ENCODE measurements at places on chromosomes 3 and 15. TPM values are rescaled to one million over a fixed set of nuclear protein-coding genes. Genes with fewer than 3 reads are reported as not detected.
A peak's percentile ranks its signal among the peaks of the same experiment; 100 is the strongest.

DNA sequence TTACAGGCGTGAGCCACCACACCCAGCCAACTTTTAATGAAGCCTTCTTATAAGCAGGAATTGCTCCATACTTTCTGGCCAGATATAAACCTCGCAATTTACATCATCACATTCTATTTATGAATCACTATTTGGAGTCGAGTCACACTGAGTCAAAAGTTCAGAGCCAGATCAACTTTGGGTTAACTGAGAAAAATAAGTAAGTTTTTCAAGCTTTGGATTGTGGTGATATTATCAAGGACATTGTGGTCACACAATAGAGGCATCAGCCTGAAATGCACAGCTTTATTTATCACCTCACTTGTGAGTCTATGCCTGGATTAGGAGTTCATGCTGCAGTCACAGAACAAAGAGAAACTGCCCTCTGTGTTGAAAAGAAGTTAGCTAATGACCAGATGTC lies 1163.5 kb downstream of the ROBO1 start:
- no peak overlapping the region for H3K27ac ChIP-seq
- no peak overlapping the region for H3K4me3 ChIP-seq
- no peaks in the 10 kb centered on the region for H3K27me3 ChIP-seq
- H3K36me3 ChIP-seq = no peaks in the 10 kb centered on the region

- H3K4me1 ChIP-seq = no peaks in the 10 kb centered on the region
- H3K36me3 ChIP-seq = no peaks in the 10 kb centered on the region
- no peak overlapping the region for H3K4me3 ChIP-seq
- no peaks in the 10 kb centered on the region for H3K27me3 ChIP-seq
These were observed 8.8 kb downstream of the ARID3B start for GRCh38 chr15:74549816-74550215.

DNA sequence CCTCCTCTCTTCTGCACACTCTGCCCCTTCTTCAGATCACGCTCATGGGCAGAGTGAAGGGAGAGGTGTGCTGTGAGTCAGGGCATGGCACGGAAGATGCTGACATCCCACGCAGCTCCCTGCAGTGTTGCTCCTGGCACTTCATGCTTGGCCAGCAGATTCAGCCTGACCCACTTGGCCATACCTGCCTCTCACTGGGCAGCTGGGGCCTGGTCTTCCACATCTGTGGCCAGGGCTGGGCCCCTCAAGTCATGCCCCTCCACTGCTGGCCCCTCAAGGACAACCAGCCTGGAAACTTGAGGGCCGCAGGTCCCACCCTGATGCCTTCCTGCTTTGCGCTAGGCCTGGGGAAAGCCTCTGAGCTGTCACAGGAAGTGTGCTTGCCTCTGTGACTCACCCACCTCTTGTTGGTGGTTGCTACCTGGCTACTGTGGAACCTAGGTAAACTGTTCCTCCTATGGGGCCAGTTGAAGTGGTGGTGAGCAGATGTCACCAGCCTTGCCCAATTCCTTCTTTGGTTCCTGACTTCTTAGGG lies 48.7 kb downstream of the BSN start:
- H3K27me3 ChIP-seq = no peaks in the 10 kb centered on the region
- H3K4me3 ChIP-seq = no peak overlapping the region
- DNase-seq = no peak
- no peak overlapping the region for H3K27ac ChIP-seq
- no peaks in the 10 kb centered on the region for H3K36me3 ChIP-seq
- no peaks in the 10 kb centered on the region for H3K4me1 ChIP-seq

GRCh38 chr3:56860939-56861338 lies 59.2 kb upstream of the ARHGEF3 start:
- no peaks in the 10 kb centered on the region for H3K4me1 ChIP-seq
- H3K27me3 ChIP-seq = no peaks in the 10 kb centered on the region
- H3K4me3 ChIP-seq = no peak overlapping the region
- no peaks in the 10 kb centered on the region for H3K36me3 ChIP-seq
- peak overlapping the region; percentile 79 for H3K27ac ChIP-seq

- H3K27me3 ChIP-seq = no peaks in the 10 kb centered on the region
- H3K4me1 ChIP-seq = no peaks in the 10 kb centered on the region
- H3K36me3 ChIP-seq = no peaks in the 10 kb centered on the region
- no peak for DNase-seq
These were observed 15.8 kb downstream of the RBP1 start for GRCh38 chr3:139523718-139524117.

GRCh38 chr15:73378089-73378488 lies 9.3 kb upstream of the HCN4 start:
- no peak overlapping the region for H3K27ac ChIP-seq
- H3K4me3 ChIP-seq = no peak overlapping the region
- DNase-seq = no peak
- H3K4me1 ChIP-seq = no peaks in the 10 kb centered on the region
- H3K36me3 ChIP-seq = no peaks in the 10 kb centered on the region

GRCh38 chr3:187125319-187126031 lies 13.8 kb downstream of the RPL39L start:
- no peaks in the 10 kb centered on the region for H3K4me1 ChIP-seq
- no peaks in the 10 kb centered on the region for H3K27me3 ChIP-seq
- no peak for DNase-seq
- H3K4me3 ChIP-seq = no peak overlapping the region
- no peaks in the 10 kb centered on the region for H3K36me3 ChIP-seq

DNA sequence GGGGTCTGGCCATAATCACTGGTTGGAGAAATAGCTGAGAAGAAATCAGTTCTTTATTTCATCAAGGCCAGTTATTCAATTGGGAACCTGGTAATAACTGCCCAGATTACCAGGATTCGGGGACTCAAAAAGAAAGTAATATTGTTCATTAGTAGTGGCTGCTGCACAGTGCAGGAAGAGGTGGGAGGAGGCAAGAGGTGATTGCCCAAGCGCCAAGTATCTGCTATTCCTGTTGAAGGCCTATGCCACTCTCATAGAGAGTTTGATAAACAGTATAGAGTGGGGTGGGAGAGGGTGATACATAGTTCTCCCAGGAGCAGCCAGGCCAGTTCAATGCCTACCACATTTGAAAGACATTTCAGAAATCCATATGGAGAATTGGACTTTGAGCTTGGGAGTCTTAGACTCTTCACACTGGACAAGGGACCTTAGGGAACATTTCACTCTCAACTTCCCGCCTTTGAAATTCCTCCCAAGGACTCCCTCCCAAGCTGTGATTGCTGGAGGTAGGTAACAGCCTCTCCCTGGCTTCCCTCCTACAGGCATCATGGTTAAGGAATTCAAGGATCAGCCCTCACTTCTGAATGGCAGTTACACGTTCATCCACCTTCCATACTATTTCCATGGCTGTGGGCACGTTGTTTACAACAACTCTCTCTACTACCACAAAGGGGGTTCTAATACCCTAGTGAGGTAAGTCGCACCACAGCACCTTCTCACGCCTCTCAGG lies 59.8 kb downstream of the GLDN start:
- H3K27me3 ChIP-seq = no peaks in the 10 kb centered on the region
- no peaks in the 10 kb centered on the region for H3K36me3 ChIP-seq
- DNase-seq = no peak
- no peaks in the 10 kb centered on the region for H3K4me1 ChIP-seq
- no peak overlapping the region for H3K27ac ChIP-seq

LMAN1L gene
- not detected for total RNA-seq

FANCD2OS gene
- not detected for total RNA-seq

GPR171 gene
- 0.48 TPM for total RNA-seq
